ENCODE measurements at places on chromosomes 2 and 18.

GRCh38 chr2:49830846-49831245 is 676.5 kb upstream of the FSHR start:
- no peak for DNase-seq

DNA sequence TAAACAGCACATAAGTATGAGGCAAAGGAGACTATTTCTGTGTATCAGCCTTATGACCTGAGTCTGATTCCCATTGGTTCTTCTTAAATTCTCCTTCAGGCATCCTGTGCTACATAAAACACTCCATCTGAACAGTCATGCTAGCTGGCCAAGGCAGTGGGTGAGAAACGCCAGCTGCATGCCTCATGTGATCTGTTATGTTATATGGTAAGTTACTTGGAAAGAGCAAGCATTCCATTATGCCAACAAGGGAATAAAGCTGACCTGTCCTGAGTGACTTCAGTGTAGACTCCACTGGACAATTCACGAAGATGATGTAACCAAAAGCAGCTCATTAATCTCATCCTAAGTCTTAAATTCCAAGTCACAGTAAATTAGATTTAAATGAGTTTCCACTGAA is 216.5 kb upstream of the FN1 start:
- no peak for DNase-seq

DNA sequence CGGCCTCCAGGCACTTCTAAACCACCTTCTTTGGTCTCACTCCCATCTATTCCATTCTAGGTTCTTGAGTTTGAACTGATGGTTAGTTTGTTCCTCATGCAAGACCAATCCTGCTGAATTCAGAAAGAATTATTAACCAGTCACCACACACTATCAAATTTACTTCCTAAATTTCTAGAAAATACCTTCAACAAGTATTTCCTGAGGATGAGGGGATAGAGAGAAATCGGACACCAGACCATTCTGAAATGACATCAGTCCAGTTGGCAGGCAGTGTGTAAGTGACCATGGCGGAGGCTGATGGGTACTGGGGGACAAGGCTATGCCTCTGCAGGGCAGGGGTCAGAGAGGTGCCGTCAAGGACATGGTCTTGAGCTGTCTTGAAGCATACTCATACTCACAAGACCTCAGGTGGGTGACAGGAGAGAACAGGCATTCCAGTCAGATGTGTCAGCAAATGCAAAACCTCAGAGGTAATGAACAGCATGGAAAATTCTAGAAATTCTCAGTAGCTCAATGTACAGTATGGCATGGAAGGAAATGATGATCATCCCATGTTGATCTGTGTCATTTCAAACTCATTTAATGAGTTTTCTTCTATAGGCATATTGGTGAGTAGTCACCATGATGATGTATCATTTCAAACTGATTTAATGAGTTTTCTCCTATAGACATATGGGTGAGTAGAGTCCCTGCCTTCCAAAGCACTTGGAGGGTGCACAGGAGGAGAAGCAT is 119.6 kb downstream of the DDX1 start:
- DNase-seq = no peak

GRCh38 chr2:39666491-39667101 is 879 bp downstream of the TMEM178A start:
- DNase-seq = no peak

DNA sequence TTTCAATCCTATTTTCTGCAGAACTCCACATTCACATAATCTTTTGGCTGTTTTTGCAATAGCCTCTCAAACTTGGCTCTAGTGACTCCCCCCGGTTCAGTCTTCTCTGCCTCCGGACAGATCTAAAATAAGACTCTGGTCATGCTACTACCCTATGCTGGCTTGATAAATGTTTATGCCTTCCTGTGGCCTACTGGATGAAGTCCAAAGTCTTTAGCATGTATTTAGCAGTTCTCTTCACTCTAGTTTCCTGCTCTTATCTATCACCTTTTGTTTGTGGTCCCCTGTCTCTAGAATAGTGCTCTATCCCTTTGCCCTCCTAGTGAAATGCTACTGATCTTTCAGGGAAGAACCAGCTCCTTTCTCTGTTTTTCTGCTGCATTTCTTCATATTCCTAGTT is 14.4 kb downstream of the ADCYAP1 start:
- no peak for DNase-seq

GRCh38 chr2:240810621-240811020 is 9.4 kb downstream of the KIF1A start:
- no peak for DNase-seq

DNA sequence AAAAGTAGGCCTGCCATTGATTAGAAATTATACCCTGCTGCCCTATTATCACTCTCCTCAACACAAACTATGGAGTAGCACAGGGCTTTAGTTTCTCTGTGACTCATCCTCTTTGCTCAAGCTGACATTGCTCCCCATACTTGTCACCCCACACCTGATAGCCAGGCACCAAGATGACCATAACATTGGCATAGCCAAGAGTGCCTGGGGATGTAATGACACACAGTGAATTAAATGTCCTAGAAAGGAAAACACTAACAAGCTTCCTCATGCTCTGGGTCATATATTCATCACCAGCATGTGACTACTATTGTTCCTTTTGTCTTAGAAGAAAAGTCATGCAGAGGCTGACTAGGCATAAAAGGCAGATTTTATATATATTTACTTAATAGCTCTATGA is 137.8 kb upstream of the RND3 start:
- DNase-seq = no peak

DNA sequence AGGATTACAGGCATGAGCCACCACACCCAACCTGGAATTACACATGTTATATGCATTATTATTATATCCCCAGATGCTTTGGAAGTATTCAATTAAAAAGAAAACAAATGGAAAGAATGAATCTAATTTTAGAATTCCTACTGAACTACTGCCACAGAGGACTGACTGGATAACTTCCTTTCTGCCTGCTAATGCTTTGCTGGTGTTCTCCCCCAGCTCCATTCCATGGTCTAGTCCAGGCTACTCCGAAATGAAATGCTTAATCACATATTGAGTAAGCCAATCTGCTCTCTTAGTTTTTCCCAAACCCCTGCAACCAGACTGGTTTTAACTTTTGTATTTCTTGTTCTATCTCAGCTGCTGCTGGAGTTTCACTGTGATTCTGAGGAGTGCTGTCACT is 519.1 kb downstream of the SOX11 start:
- DNase-seq = no peak

GRCh38 chr2:51781691-51782090 is 749.8 kb upstream of the NRXN1 start:
- DNase-seq = no peak

All from hematopoietic multipotent progenitor cell treated with erythropoietin and hydrocortisone succinate and interleukin-3 and kit ligand, for 15 days (in vitro differentiated cells).